Nucleus accumbens (tissue), 56 donors: ENCODE measurements at places on chromosomes 5 and 9.

DNA sequence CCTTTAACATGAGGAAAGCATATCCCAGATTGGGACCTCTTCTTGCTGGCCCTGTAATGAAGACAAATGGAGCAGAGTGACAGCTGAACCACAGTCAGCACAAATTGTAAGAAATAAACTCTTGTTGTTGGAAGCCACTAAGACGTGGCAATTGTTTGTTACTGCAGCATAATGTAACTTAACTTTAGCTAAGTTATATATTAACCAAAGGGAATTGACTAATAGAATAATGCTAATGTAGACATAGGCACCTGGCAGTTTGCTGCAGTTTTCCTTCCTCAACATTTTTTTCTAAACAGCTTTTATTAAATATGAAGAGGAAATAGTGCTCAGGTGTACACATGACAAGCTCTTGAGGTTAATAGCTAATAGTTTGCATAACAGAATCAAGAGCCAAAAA, 300.7 kb upstream of the SLC30A5 start:
- DNase-seq, result no peak

DNA sequence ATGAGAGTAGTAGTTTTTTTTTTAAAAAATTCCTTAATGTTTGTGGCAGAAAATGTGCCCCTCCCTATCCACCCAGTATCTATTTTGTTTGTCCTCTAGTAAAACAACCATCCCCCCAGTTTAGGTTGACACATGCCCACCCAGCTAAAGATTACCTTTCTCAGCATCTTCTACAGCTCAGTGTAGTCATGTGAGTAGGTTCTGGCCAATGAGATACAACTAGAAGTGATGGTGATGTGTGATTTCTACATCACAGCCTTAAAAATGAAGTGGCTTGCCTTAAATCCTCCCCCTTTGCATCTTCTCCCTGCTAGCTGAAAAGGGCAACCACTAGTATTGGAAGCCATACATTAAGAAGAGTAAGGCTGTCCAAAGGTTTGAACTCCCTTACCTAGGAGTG, 14.9 kb downstream of the CHD1 start:
- DNase-seq, result no peak

DNA sequence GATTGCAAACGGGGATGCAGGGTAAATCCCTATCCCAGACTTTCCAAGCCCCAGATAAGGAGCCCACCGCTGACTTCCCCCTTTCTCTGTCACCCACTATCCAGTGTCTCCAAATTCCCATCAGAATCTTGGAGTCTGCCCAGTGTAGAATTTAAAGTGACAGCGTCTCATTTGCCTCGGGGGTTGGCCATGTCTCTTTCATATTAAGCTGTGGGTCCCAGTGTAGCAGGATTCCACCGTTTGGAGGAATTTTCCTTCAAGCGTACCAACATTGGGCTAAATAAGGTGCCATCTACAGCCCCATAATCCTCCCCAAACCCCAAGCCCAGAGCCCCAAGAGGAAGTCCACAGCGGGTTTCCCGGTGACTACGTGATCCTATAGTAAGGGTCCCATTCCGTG, 1.1 kb downstream of the BRINP1 start:
- DNase-seq, result no peak

DNA sequence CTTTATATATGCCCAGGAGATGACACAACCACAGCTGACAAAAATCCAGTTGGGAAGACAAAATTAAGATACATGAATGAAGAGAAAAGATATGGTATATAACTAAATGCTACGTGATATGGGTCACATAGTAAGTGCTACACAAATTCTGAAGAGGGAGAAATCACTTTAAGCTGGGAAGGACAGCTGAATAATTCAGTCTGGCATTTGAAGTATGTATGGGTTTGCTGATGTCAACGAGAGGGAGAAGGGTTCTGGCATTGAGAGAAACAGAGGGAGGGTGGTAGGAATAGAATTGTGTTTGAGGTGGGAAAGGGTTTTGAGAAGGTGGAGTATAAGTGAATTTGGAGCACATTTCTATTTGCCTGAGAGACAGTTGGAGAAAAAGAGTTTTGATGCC, 6.7 kb upstream of the SLIT3 start:
- DNase-seq, result no peak

DNA sequence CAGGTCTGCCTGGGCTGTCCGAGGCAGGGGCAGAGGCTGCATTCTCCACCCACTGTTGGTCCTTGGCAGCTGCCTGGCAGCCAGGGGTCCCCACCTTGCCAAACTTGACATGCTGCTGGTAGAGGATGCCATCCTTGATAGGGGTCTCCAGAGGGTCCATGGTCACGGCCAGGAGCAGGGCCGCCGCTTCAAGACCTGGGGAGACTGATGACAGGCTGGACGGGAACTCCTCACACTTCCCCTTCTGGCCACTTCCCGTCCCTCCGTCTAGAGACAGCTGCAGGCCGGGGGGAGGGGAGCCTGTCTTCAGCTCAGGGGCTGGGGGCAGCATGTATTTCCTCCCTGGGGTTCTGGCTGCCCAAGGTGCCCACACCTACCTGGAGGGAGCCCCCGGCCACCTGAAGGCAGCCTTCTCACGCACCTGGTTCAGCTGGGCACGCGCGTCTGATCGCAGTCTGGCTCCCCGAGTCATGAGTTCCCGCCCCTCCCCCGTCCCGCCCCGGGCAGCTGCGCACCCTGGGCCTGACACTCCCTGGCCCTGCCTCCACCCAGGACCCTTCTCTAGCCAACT, at the start of gene DOK3:
Gene DOK3 (minus strand): TSS at position 446 of the 571 bp plus-strand sequence. CDS start 286 bp downstream, at position 160.
- DNase-seq, result no peak

DNA sequence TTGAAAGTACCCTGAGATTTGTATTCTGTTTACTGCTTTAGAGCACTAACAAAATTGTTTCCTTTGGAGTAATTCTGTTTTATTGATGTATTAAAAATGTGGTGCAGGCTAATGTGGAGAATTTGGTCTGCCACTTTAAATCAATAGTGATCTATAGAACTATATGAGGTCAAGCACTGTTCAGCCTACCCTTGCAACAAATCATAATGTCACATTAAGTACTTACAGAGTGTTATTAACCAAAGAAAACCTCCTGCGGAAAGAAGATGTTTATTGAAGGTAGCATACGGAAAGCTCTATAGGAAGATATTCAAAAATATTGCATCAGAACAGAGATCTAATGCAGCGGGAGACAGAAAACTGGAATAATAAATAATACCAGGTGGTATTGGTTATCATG, 865.0 kb upstream of the TYRP1 start:
- DNase-seq, result no peak

DNA sequence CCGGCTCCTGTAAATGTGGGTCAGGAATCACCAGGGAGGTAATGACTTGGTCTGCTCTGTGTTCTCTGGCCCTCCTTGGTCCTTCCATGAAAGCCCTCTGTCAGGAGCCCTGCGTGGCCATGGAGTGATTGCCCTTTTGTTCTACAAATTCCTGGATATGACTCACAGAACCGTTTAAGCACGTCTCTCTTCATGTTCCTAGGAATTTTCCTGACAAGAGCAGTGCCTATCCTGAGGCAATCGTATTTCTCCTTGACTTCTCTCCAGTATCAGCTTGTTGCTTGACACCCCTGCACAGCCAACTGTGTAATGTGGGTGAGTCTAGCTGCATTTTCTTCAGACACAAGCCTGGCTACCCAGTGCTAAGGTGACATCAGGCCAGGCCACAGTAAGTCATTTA, 274.3 kb upstream of the ZNF462 start:
- DNase-seq, result no peak

GRCh38 chr9:97506787-97507186, 5.3 kb downstream of the TMOD1 start:
- no peak for DNase-seq

DNA sequence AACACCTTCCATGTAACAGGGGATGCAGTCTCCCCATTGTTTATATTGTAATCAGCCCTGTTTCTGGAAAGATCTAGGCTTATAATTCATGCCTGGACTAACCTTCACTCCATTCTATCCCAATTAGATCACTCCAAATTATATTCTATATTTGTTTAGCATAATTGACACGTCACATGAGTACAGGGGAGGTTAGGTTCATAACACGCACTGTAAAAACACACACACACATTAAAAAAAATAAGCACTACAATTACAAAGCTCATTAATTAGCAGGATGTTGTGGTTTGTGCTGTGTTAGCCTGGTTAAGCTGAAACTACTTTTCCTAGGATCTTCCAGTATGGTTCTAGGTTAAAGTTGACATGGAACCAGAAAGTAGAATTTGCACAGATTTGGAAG, 126.0 kb downstream of the MLLT3 start:
- DNase-seq, result no peak

DNA sequence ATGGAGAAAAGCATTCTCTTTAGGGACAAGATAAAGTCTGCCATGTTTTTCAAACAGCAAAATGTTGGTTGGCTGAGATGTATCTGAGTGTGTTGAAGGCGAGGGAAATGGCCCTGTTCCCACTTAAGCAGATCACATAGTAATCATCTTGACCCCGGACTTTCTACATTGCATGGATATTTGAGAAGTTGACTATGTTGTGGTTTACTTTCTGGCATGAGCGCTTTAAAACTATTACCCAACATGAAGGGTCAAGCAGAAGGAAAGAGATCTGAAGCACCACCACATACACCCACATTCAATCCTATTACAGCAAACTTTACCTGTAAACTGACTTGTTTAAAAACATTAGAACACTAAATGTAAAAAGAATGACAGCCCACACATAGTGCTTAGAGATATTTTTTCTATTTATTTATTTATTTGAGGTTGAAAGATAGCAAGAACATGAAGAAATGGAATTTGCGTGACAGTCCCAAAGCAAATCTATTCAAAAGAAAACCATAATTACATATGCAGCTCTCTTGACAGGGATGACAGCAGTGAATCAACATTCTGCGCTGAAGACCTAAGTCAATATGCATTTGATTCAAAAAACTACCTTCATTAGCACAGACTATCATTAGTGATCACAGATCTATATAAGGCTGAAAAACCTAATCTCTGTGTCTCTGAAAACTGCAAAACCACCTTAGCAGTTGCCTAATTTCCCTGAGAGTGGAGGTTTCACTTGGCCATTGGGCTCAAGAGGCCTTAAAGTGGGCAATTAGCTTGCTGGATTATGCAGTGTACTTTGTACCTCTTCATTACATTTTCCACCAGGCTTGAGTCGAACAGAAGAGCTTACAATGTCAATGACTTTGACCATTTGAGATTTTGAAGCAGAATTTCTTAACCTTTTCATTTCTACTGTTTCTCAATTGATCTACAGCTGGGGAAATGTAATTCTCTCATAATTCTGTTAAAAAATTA, 195.0 kb downstream of the PDE4D start:
- no peak for DNase-seq

DNA sequence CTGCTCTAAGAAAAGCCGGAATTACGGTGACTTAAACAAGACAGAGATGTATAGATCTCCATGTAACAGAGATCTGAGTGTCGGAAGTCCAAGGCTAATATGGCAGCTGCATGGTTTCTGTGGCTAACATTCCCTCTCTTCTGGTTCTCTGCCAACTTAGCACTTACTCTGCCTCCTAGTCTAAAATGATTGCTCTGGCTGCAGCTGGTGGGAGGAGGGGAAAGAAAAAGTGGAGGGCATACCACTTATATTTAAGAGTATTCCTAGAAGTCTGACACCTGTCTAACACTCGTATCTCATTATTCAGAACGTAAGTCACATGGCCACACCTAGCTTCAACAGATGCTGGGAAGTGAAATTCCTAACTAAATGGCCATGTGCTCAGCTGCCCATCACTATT, 551.5 kb upstream of the TLE4 start:
- DNase-seq, result no peak

GRCh38 chr5:132764051-132764450, 13.0 kb downstream of the SEPTIN8 start:
- DNase-seq, result no peak

DNA sequence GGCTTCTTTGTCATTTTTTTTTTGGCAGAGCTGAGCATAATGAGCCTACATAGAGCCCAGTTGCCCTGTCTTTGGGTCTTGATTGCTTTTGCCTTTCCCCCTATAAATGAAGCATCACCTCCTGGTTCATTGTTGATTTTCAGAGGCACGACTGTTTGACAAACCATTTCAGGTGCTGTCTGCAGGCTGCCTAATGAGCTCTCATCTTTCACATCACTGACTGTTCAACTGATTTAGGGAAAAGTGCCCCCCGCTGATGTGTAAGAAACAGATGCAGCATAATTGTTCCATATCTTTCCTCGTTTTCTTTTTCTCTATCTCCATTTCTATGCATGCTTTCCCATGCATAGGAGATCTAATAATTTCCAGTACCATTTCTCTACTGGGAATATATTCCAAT, 338.6 kb downstream of the TMEM38B start:
- no peak for DNase-seq

GRCh38 chr9:96419691-96419969, 1.5 kb upstream of the ZNF367 start:
- no peak for DNase-seq

DNA sequence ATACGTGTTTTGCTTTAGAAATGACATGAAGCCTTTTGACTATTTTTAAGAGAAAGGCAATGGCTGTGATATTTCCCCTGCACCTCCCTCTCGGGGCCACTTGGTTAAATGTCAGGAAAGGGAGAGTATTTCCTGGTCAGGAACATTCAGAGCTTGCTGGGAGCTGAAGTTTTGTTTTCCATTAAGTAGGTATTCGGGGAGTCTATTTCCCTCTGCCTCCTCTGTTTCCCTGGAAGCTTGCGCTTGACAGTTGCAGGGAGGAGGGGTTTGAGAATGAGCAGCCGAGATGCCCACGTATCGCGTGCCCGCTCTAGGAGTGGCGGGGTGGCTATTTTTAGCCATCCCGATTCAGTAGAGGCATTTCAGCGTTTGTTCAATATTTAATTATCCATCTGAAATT, 6.7 kb downstream of the DAB2IP start:
- no peak for DNase-seq

DNA sequence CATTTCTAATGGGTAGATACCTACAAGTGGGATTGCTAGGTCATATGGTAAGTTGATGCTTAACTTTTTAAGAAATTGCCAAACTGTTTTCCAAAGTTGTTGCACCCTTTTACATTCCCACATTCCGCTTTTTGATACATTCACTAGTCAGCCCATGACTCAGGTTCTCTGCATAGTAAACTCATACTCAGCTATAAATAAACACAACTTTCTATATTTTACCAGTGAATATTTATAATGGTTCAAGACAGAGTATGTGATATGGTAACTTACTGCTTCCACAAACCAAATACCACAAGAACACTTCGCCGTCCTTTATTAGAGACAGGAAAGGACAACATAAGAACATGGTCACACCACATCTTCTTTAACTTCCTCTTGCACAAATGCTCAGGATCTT, 54.0 kb downstream of the PLPP1 start:
- no peak for DNase-seq

DNA sequence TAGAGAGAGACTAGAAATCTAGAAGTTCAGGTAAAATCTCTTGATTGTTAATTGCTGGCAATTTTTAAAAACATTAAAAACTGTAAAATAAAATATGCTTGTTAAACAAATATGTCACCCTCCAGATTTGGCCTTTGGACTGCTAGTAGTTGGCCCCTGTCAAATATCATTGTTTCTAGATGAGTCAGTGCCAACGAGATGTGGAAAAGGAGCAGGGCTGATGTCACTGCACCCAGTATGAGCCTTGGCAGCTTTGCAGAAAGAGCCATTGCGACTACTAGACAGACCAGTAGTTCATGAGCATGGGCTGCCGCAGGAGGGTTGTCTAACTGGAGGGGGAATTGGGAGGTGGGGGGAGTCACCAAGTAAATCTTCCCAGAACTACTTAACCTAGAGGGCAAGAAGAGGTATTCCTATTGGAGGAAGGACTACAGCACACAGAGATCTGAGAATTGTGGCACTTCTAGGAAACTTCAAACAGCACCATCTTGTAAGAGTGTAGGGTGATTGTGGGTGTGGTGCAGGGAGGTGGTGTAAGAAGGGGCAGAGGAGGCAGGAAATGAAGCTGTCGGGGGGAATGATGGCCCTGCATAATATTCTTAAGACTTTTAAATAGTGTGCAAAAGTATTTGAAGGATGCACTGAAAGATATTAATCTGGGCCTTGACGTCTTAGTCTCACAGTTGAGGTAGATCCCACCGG, 7.1 kb upstream of the DOCK2 start:
- no peak for DNase-seq
